ENCODE measurements at places on chromosomes 3 and 15.

DNA sequence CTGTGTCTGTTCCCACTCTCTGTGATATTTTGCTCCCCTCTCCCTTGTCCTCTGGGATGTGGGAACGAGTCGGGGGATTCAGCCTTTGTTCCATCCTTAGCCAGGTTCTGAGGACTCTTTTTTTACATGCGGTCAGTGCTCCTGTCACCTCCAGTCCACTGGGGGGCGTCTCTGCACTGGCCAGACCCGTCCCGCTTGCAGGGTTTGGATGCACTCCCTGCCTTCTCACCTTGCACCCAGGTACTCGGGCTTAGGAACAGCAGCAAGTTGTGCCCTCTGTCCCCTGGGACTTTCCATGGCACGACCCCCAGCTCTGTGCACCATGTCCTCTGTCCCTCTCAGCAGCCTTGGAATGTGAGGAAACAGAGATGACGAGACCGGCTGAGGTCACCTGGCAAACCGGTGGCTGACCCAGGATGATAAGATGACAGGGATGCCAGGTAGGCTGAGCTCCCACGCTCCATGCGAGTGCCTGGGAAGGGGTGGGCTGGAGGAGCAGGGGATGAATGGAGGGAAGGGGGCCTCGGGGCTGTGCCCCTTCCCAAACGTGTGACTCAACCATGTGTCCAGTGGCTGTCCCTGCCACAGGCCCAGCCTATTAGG, 27.3 kb upstream of the FGD5 start:
- peak; percentile 82 for DNase-seq

GRCh38 chr3:161500068-161500796, 3.6 kb downstream of the OTOL1 start:
- DNase-seq: no peak

DNA sequence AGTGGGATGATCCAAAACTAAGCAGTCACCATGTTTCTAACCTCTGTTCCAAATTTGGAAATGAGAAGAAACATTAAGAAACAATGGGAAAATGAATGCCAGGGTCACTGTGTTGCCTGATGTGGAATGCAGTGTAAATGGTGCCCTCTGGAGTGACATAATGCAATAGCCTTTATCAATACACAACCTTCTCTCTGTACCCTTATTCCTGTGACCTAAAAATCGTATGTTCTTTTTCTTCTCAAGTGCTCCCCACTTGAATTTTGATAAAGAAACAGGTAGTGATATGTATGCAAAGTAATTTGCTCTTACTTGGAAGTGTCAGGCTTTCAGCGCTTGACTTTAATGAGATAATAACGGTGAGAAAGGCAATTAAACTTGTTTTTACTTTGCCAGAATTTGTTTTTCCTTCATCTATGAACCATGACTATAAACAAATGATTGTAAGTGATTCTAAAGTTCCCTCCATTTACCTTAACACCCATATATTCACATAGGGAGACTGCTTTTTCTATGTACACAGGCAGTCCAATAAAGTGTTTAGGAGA, 145.8 kb upstream of the THRB start:
- DNase-seq: no peak

DNA sequence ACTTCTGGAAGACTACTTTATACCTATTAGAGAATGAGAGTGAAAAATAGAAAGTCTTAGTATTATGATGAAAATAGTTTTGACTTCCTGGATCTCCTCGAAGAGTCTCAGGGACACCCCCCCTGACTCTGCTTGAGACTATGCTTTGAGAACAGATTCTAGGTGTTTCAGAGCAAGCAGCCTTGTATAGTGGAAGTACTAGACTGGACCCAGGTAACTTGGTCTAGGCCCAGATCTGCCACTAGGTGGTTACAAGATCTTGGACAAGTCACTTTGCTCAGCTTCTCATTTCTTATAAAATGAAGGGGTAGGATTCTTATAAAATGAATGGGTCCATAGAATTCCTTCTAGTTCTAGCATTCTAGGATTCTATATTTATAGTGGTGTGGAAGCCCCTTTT, 9.1 kb downstream of the ABHD5 start:
- DNase-seq: peak; percentile 36

DNA sequence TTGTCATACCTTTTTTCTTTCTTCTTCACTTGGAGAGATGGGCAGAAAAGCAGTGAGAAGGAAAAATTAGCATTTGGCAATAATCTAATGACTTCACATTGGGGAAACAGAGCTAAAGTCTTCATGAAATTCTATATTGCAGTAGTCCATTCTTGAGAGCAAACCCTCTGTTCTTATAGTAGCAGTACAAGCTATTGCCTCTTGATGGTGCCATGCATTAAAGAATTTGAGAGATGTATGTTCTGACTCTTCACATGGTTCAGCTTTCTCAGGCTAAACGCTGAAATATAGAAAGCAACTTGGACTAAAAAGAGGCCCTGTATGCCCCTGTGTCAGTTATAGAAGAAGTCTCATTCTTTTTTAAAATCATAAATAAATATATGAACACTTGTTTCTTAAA, 36.0 kb downstream of the PHLDB2 start:
- DNase-seq: peak; percentile 13

Measured in GM13976 (cell line).